ENCODE measurements at places on chromosomes 6 and 20.

- DNase-seq: no peak
Measured at GRCh38 chr6:25418454-25419052, 139.4 kb downstream of the CARMIL1 start.

GRCh38 chr6:57173886-57174510, 1.9 kb downstream of the BAG2 start:
- DNase-seq: no peak

GRCh38 chr6:159100395-159101182, 55.8 kb upstream of the TAGAP start:
- no peak for DNase-seq

- no peak for DNase-seq
Measured at GRCh38 chr6:5994234-5994998, 12.3 kb downstream of the NRN1 start.

- no peak for DNase-seq
Measured at GRCh38 chr6:125834348-125834747, 43.6 kb downstream of the NCOA7 start.

DNA sequence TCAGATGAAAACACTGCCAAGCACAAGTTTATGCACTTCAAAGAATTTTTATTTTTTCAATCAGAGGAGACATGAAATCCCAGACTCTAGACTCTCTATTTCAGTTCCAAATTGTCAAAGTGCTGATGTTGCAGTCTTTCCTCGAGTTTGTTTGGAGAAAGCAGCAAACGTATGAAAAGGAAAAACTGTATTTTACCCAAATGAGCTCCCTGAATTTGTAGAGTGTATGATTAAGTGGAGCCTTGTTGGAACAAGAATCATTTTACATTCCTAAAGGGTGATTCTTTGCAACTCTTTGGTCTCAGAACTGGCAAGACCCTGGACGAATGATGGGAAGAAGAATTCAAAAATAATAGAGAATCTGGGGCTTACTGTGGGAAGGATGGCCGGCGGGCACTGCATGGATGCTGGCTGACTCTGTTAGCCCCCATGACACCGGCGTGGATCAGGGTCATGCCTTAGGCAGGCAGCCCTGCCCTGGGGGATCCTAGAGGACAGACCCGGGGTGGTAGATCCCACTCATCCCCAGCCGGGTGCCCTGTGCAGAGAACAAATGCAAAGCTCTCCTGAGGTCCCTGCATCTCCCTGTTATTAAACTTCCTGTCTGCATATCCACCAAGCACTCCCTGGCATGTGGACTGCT, 207.4 kb downstream of the FNDC1 start:
- no peak for DNase-seq

- DNase-seq: no peak
Measured at GRCh38 chr6:64984948-64985347, 722.1 kb downstream of the EYS start.

GRCh38 chr6:52876056-52876787, 33.3 kb downstream of the GSTA3 start:
- no peak for DNase-seq

DNA sequence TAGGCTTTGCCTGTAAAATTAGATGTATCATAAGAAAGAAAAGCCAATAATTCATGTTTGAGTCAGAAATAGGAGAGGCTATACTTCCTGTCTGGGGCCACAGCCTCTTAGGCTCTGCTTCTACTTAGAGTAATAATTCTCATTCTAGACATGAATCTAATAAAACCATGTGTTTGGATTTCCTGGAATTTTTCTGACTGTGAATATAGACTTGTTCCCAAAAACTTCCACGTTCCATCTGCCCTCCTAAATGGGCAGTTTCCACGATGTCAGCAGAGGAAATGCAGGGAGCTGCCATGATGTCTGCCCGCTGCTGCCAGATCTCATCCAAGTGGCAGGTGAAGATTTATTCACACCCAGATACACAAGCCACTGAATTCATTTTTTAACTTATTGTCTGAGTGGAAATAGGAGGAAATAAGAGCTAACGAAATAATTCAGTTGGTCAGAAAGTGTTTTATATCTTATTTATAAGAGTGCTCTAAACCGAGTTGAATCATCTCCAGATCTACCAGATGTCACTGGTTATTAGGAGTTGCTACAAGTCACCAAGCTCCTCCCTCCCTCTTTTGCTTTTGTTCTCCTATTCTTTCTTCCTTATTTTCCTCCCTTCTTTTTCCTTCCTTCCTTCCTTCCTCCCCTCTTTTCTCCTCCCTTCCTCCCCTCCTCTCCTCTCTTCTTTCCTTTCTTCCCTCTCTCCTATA, 69.3 kb downstream of the ALDH8A1 start:
- DNase-seq: no peak

DNA sequence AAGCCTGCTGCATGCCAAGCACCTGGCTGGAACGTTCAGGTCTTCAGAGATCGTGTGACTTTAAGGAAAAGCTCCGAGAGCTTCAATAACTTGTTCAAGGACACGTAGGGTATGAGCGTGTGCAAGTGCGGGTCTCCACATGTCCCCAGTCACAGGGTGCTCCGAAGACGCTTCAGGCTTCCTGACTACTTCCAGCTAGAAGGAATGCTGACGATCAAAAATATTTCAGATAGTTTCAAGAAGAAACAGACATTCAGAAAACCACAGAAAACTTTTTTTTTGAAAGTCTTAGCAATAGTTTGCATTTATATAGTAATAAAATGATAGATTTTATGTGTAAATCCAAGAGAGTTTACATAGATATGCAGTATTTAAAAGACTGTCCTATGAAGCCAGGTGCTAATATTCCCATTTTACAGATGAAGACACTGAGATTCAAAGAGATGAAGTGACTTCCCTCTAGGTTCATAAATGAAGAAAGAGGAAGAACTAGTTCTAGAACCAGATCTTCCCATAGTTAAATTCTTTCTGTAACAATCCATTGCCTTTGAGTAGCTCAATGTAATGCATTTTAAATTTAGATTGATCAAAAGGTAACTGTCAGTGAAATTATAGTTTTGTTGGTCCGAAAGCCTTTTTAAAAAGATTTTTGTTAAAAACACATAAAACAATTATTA, 247.6 kb downstream of the MYLK4 start:
- no peak for DNase-seq

DNA sequence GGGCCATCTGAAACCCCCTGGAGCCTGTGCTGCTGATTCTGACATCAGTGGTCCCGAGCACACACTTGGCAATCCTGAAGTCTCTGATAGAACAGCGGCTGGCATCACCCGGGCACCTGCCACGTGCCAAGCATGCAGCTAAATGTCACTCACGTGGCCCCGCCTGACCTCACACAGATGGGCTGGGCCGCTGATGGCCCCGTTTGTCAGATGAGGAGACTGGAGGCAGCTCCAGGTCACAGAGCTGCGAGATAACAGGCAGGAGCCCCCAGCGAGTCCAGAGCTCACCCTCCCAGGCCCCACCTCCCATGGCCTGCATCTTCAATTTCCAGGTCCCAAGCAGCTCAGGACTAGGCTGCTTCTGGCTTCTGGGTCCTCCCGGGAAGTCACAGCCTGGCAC, 67.2 kb downstream of the YTHDF1 start:
- DNase-seq: no peak

- DNase-seq: no peak
Measured at GRCh38 chr6:4102687-4103244, 23.8 kb upstream of the FAM217A start.

DNA sequence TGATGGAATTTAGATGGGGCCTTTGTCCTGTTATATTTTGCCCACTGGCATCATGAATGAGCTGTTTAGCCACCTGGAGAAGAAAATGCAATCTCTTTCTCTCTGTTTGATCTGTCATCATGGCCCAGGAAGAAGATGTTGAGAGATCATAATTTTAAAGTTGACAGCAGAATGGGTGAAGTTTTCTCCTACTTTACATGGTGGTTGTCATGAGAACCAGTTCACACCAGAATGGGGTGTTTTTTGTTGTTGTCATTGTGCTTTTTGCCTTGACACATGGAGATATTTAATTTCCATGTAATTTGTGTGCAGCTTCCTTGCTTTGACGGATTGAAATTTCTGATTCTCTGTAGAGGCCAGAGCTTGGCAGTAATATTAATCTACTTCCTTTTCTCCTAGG, 122.5 kb downstream of the FARS2 start:
- no peak for DNase-seq

- no peak for DNase-seq
Measured at GRCh38 chr20:47036091-47036870, 141.6 kb downstream of the EYA2 start.

GRCh38 chr6:9540534-9541126, 874.2 kb downstream of the TFAP2A start:
- no peak for DNase-seq

DNA sequence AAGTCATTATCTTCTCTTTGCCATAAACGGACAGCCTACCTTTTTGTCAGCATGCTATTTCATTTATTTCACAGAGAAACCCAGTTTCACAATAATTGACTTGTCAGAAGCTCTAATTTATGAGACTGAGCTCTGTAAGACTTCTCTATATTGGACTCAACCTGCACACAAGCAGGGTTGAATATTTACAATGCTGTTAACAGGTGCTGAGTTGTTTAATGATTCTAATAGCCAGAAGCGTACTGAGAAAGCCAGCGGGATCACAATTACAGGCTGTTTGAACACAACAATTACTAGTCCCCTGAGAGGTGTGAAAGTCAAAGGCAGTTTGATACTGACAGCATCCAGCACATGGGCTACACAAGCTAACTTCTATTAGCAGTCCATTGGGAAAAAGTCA, 128.2 kb upstream of the SIM1 start:
- no peak for DNase-seq

DNA sequence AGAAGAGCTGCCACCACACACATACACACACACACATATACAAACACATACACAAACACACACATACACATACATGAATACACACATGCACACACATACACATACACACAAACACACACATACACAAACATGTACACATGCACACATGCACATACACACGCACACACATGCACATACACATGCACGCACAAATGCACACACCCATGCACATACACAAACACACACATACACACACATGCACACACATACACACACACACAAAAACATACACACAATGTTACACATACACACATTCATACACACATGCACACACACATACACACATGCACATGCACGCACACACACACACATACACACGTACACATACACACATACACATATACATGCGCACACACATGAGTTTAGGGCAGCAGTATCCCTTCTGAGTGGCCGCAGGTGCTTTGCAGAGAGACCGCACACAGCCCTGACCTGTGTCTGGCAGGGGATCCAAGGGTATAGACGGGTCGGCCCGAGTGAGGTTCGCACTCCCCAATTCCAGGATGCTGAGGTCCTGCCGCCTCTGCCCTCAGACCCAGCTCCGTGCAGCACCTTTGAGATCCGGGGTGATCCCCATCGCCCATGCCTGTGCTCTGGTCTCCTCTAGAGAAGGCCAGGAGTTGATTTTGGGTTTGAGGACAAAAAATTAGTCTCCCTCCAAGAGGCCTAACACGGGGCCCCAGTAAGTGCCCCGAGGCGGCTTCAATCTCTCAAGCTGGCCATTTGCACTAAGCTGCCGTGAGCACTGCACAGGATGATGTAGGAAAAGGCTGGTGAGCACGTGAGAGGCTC, 56.8 kb downstream of the TMEM242 start:
- no peak for DNase-seq

- no peak for DNase-seq
Measured at GRCh38 chr6:152118678-152119077, 311.2 kb downstream of the ESR1 start.

GRCh38 chr20:9330151-9330550, 184.2 kb upstream of the LAMP5 start:
- DNase-seq: no peak

GRCh38 chr20:51953731-51954340, 151.5 kb upstream of the SALL4 start:
- no peak for DNase-seq

DNA sequence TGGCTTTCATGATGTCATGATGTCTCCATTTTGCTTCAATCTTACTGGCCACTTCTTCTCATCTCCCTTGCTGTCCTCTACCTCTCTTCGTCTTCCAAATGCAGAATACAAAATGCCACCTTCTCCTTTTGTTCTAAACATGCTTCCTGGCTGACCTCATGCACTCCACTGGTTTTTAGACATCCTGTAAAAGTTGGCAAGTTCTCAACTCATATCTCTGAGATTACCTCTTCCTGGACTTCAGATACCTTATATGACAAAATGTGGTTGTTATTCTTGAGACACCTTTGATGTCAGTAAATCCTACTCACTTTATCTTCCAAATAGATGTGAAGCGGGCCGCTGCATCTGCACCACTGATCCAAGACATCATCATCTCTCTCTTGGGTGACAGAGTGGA, 212.7 kb upstream of the FOXA2 start:
- DNase-seq: no peak

Measured in activated CD4-positive, alpha-beta memory T cell treated with anti-CD3 and anti-CD28 coated beads, Interleukin-2, amount 10 ng/mL, durations not matched to agents 7 days and 5 days (primary cell).